AG04450 (cell line): ENCODE measurements at places on chromosomes 2 and 18.
A peak's percentile ranks its signal among the peaks of the same experiment; 100 is the strongest.

GRCh38 chr2:239129147-239129920 lies 271.5 kb downstream of the HDAC4 start:
- DNase-seq, result no peak

- no peak for DNase-seq
These were observed 60.2 kb downstream of the DPP4 start for GRCh38 chr2:162013514-162014475.

DNA sequence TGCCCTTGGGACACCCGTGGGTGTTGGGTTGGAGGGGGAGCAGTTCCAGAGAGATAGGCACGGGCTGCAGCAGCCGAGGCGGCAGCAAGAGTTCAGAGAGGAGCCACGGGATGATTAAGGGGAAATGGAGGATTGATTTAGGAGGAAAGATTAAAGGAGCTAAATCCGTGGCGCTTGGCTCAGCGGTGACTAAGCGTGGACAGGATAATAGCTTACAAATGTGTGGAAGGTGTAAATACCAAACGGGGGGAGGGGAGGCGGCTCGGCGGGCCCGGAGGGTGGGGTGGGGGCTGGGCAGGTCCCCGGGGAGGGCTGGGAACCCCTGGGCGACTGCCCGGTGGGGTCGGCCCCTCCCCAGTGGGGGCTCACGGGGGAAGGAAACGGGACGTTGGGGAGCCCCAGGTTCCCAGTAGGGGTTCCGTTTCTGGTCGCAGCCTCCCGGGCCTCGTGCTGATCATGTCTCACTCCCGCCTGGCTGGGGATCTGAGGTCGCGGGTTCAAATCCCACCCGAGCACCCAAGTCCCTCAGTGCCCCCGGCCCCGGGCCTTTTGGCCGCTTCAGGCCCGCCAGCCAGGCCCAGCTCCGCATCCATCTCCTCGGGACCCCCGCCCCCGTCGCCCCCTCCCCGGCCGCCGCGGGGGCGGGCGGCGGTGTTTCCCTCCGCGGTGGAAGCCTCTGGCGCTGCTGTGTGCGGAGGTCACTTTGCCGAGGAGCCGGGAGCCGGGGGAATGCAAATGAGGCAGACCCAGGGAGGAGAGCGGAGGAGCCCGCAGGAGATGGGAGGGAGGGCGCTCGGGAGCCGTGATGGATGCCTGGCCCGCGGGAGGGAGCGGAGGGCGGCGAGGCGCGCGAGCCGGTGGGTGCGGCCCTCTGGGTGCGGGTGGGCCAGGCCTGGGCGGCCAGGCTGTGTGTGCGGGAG lies 8.1 kb downstream of the ASIC4 start:
- DNase-seq, result no peak

DNA sequence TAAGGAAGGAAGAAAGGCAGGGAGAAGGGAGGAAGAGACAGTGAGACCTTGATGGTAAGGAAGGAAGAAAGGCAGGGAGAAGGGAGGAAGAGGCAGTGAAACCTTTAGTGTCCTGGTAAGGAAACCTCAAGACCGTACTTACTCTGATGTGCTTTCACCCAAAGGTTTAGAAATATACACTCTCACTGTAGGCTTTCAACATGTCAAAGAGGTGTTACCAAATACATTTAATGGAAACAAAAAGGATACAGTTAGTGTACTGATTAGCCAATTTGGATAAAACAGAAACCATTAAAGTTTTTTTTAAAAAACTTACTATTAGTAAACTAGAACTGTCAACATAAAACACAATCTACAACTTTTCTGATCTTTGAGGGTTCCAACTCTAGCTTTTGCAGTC lies 7.1 kb downstream of the FBXO15 start:
- DNase-seq, result no peak

DNA sequence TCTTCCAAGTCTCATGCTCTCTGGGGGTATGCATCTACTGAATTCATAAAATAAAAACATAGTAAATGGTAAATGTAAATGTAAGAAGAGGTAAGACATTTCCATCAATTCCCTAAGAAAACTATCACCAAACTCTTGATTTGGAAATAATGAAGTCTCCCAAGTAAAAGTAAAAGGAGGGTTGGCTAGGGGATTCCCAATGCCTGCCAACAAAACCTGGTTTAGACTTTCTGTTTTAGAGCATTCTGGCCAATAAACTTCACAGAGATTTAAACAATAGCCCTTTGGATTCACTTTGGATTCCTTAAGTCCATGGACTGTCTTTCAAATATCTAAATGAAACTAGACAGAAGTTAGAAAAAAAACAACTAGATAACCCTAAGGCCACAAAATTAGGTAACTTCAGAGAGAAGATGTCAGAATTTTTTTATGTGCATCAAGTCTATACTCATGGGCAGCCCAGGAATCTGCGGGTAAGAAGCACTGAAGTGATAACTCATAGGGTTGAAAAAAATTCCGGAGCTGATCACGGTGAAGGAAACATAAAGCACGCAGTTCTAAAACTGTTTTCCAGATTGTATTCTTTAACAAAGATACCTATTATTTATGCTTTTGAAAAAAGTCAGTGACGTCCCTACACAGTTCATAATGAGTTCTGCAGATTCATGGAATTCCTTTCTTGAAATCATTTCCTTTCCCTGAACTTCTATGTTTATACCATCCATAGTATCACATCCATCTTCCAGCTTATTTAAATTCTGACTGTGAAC lies 263.6 kb downstream of the AFF3 start:
- DNase-seq, result peak; percentile 83

GRCh38 chr2:231909631-231910030 lies 16.6 kb downstream of the NPPC start:
- DNase-seq, result no peak

- peak; percentile 63 for DNase-seq
These were observed 134.8 kb upstream of the THUMPD2 start for GRCh38 chr2:39913648-39914461.

DNA sequence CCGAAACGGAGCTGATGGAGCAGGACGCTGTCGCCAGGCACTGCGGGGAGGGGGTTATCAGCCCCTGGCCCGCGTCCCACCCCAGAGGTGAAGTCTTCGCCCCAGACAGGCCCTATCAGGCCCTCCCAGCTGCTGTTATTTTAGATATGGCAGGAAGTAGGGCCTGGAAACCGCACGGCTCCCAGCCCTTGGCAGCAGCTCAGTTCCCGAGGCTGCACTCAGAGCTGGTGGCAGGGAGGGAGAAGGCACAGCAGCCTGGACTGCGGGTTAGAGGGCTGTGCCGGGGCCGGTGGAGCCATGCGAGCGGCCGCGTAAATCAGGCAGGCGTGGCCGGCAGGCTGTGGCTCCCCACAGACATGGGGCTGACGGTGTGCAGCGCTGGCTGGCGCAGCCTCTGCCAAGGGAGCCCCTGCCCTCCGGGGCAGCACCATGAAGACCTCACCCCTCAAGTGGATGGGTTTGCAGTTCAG lies 111.4 kb downstream of the NFATC1 start:
- no peak for DNase-seq

DNA sequence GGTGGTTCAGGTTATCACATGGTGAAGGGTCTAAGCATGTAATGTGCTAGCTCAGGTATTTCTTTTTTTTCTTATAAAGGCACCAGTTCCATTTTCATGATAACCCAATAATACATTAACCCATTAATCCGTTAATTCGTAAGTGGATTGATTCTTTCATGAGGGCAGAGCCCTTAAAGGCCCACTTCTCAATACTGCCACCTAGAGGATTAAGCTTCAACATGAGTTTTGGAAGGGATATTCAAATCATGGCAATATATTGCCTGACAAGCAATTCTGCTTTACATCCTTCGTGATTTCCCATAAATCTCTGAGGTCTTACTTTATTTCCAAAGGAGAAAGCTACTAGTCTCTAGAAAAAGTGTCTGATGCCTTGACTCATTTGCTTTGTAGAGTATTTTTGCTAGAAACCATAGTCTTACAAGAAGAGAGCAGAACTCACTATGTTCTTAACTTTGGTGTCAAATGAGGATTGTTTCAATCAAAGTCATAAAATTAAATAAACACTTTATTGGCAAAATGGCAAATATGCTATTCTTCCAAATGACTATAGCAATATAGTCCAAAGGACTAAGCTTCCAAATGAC lies 271.3 kb downstream of the KCNS3 start:
- peak; percentile 30 for DNase-seq

GRCh38 chr2:8285081-8285480 lies 396.8 kb upstream of the ID2 start:
- DNase-seq, result no peak

DNA sequence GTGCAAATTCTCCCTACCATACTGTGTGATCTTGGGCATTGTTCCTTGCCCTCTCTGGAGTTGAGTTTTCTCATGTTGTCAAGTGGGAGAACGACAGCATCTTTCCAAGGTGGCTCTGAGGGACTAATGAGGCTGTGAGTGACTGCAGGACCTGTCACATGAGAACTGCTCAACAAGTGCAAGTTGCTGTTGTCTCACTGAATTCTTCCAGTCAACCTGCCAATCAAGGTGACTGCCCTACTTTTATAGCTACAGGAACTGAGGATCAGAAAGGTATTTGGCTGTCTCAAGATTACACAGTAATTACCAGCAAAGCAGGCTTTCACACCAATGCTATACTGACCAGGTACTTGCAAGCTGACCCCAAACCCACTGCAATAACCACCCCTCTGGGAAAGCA lies 137.6 kb downstream of the MTCL1 start:
- DNase-seq, result no peak

DNA sequence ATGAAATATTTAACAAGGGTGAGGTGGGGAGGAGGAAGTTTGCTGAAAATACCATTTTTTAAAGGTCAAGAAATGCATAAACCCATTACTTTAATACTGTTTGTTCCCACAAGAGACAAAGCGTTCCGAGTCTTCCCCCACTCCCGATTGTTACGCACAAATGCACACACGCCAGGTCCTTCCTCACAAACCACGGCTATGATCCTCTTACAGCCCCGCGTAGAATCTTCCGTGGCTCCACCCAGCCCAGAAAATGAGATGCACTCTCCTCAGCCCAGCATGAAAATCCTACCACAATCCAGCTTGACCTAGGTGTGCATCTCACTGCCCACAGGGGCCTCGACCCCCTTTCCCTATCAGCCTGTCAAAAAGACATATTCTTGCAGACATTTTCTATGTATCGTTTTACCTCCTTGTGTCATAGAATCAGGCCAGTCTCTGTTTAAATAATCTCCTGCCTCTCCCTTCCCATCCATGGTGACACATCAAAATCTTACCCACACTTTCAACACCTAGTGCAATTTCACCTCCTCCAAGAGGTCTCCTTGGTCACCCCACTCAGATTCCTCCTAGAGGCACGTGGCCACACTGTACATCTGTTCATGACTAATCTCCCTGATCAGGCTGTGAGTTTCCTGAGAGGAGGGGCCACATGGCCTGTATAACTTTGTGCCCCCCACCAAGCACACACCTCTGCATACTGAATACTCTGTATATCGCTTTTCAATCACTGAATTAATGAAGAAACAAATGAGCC lies 491.0 kb upstream of the KLHL29 start:
- DNase-seq, result no peak

GRCh38 chr18:13300796-13301195 lies 82.2 kb downstream of the LDLRAD4 start:
- no peak for DNase-seq

DNA sequence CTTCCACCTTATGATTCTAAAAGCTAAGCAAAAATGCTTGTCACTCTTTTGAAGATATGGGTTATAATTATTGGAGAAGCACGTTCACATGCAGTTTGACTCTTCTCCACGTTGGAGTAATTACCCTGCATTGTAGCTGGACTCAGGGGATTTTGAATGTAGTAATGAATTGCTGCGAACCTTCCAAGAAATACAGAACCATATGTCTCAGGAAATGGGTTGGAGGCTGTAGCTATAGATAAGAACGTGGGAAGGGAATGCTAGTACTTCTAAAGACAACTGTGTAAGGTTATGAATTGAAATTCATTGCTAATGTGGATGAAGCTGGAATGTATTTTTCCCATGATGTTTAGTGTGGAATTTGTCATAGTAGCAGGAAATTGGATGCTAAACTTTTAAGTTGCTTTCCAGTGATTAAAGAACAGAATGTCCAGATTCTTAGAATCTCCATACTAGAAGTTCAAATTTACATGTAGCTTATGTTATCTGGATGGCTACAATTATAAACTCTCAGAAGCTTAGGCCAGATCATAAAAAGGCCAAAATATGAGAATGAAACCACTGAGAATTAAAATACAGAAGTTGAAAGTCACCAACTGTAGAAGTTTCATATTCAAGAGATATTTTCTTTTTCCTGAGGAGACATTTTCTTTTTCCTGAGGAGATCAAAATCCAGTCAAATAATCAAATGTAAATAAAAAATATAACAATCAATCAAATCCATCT lies 27.3 kb upstream of the SPOPL start:
- DNase-seq, result no peak

GRCh38 chr18:50298443-50299284 lies 11.2 kb upstream of the CXXC1 start:
- DNase-seq, result no peak

DNA sequence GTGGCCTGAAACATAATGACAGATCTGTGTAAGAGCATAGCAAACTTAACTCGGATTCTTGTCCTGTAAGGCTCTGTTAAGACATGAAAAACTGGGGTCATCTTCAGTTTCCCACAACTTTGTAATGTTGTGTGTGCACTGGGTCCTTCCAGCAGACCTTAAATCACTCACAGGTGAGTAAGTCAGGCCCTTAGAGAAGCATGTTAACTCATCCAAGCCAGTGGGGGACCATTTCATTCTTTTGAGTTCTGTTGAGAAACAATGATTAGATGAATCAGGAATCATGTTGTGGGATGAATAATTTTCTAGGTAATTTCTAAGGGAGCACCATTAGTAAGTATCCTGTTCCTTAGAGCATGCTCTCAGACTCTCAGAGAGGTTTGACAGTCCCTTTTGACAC lies 167.1 kb downstream of the ESCO1 start:
- no peak for DNase-seq

GRCh38 chr2:229530434-229530833 lies 183.9 kb downstream of the DNER start:
- DNase-seq, result no peak

- DNase-seq, result no peak
These were observed 129.1 kb upstream of the CAB39 start for GRCh38 chr2:230583581-230583980.

- no peak for DNase-seq
These were observed 56.7 kb upstream of the ACKR3 start for GRCh38 chr2:236512902-236513435.

- peak; percentile 4 for DNase-seq
These were observed 298.3 kb downstream of the ICOS start for GRCh38 chr2:204234879-204235278.

- DNase-seq, result no peak
These were observed 22.7 kb downstream of the LDLRAD4 start for GRCh38 chr18:13241083-13241892.

DNA sequence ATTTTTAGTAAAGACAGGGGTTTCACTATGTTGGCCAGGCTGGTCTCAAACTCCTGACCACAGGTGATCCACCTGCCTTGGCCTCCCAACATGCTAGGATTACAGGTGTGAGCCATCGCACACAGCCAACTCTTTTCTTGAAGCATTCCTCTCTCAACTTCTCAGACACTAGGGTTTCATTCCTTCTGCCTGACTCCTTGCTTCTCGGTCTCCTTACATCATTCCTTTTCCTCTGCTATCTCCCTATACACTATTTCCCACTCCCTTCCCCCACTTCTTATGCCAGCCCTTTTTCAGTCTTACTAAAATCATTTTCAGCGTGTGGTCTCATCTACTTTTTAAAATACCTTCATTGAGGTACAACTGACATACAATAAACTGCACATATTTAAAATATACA lies 6.1 kb downstream of the SOS1 start:
- DNase-seq, result no peak
